Activated CD4-positive, CD25-positive, alpha-beta regulatory T cell (primary cell): ENCODE measurements at places on chromosomes 3 and 15.

- no peak for DNase-seq
These were observed 361.8 kb downstream of the MFSD1 start for GRCh38 chr3:159163656-159164055.

DNA sequence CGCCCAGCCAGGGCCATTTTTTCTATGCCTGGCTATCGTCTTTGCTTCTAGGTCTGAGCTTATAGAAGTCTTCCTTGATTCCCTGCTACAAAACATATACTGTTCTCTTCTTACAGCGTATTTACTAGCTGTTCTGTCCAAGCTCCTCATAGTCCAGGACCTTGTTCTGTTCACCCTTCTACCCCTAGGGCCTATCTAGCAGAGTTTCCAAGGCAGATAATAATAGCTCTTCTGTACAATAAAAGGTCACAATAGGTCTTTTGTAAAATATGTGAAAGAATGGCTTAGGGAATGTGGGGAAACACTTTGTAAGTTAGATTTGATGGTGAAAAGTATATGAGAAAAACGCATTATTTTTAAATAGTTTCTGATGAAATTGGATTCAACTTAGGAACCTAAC, 158.2 kb downstream of the P3H2 start:
- DNase-seq: no peak

- no peak for DNase-seq
These were observed 158.6 kb downstream of the CNTN6 start for GRCh38 chr3:1251282-1252060.

DNA sequence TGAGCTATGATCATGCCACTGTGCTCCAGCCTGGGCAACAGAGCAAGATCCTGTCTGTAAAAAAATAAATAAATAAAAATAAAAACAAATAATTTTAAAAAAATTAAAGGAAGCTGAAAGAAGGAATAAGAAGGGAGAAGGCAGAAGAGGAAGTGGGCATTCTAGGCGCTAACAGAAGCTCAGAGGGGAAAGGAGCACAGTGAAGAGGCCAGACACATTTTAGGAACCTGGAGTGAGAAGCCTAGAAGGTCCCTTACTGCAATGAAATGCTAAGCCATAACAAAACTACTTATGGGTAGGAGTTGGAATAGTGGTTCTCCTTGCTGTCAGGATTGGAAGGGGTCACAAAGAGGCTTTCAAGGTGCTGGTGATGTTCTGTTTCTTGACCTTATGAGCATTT, 64.0 kb downstream of the ITGB5 start:
- DNase-seq: no peak
